Neural crest cell (in vitro differentiated cells): ENCODE measurements at places on chromosomes 11 and 22.

- no peak for DNase-seq
Measured at GRCh38 chr11:132962041-132962440, 570.3 kb downstream of the OPCML start.

DNA sequence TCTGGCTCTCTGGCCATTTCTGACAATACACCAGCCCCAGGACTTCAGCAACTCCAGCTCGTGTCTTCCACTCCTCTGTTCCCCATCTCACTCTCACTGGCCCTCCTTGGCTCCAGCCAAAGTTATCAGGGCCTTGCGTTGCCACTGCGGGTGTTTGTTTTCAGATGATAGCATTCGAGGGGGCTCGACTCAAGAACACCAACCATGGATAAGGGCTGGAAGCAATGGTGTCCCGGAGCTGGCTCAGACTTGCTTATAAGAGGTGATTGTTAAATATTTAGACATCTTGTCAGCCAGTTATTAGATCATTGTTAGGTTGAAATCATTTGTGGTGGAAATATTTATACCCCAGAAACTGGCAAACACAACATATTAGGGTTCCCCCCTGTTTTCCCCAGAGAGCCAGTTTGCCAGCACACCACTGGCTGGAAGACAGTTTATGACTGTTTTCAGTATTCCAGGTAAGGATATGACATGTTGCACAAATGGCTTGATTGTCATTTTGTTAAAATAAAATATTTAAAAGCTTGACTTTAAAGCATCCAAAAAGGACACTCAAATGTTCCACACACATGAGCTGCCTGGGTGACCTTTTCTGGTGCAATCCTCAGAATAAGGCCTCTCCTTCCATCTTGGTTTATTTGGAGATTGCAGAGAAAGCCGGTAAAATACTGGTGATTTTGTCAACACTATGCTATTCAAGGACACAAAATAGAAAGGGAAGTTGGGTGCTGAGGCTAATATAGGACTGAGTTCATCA lies 98.3 kb downstream of the FBXO7 start:
- no peak for DNase-seq

DNA sequence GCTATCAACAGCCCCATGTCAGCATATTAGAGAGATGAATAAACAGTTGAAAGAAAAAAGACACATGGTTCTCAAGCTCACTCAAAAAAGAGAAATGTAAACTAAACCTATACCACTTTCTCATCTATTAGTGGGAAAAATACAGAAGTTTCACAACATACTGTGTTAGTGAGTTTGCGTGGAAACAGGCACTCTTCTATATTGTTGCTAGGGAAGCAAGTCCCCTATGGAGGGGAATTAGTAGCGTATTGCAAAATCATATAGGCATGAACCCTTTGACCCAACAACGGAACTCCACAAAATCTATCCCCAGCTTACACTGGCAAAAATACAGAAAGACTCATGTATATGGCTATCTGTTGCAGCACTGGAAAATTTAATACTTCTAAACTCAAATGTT lies 14.2 kb upstream of the RFPL2 start:
- no peak for DNase-seq

DNA sequence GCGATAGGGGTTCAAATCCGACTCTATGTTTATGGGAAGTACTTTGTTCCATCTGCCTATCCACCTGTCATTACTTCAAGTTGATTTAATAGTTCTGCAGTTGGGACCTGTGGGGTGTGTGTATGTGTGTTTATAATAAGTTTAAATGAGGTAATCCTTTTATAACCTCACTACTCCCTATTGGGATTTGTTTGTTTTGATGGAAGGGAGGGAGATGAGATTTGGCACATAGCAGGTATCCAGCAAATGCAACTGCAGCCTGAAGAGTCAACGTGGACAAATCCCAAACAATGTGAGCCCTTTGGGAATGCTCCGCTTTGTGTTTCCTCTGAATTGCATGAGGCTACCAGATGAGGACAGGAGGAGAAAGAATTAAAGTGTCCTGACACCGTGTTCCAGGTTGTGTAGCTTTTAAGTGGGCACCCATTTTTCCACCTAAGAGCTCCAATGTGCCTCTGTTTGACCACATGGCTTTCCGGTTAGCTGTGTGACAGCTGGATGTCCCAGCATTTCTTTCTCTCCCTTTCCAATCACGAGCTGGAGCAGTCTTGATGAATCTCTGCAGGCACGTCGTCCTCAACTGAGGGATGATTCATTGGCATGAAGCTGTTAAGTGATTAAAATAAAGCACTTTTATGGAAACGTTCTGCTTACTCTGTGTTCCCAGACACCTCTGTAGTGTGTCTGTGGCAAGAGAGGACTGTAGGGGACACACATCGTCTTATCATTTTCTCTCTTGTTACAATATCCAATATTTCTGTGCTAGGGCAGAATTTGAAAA lies 610.7 kb downstream of the NTM start:
- DNase-seq = no peak

- no peak for DNase-seq
Measured at GRCh38 chr11:121113611-121114010, 12.6 kb downstream of the TECTA start.

DNA sequence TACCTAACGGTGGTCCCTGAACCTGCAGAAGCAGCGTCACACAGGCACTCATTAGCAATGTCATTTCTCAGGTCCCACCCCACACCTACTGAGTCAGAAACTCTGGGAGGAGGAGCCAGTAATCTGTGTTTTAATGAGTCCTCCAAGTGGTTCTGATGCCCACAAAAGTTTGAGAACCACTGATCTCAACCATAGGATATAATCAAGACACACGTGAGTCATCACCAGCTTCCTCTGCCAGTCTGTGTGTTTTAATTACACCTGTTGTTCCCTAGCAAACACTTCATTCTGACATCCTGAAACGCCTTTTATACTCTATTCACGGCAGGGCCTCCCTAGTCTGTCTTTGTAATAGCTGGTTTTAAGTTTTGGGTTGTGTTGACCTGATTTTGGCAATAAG lies 5.8 kb downstream of the TECTA start:
- DNase-seq = no peak

DNA sequence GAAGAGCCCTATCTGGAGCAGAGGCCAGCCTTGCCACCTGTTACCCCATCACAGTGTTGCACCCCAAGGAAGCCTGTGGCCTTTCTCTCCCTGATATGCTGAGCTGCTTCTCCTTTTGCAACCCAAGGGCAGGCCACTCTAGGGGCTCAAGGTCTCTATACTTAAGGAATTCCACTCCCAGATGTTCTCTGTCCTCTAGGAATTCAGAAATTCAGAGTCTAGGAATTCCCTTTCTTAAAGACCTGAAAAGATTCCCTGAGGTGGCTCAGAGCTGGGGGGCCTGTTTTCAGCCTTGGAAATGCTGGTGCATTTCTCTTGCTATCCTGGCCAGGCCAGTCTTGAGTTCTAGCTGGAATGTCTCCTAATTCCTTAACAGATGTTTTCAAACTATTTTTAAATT lies 68.0 kb upstream of the OLFML1 start:
- no peak for DNase-seq

DNA sequence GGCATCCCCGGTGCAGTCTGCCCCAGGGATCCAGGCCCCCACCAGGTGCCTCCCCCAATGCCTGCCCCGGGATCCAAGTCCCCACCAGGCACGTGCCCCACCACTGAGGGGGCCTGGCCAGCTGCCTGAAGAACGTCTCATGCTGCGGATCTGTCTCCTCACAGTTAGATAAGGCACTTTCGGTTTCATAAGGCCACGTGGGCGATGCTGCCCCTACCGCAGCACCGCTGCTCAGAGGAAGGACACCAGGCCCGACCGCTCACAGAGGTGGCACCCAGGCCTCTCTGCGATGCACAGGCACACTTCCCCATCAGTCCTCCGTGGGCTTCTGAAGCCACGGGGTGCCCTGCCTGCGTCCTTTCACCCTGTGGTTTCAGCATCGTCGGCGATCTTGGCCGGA lies 68.1 kb upstream of the BID start:
- DNase-seq = no peak

DNA sequence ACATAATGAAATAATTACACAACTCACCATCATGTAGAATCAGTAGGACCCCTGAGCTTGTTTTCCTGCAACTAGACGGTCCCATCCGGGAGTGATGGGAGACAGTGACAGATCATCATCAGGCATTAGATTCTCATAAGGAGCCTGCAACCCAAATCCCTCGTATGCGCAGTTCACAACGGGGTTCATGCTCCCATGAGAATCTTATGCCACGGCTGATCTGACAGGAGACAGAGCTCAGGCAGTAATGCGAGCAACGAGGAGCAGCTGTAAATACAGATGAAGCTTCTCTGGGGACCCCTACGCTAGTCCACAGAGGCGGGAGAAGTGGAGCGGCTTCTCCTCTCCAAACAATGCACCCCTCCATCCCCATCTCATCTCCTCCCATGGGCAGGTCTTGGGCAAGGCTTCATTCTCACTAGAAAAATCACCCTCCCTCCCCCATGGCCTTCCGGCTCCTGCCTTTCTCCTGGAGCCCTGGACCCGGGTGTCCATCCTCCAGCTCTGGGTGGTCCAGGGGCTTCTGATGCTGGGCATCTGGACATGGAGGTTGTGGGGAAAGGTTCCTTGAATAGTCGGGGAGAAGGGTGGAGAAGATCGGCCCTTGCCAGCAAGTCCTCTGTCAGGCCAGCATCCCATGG lies 16.2 kb upstream of the RAC2 start:
- no peak for DNase-seq

- no peak for DNase-seq
Measured at GRCh38 chr11:44376423-44376822, 66.5 kb upstream of the ALX4 start.

GRCh38 chr11:63680834-63681320 lies 423 bp upstream of the RTN3 start:
- DNase-seq = peak; percentile 2

DNA sequence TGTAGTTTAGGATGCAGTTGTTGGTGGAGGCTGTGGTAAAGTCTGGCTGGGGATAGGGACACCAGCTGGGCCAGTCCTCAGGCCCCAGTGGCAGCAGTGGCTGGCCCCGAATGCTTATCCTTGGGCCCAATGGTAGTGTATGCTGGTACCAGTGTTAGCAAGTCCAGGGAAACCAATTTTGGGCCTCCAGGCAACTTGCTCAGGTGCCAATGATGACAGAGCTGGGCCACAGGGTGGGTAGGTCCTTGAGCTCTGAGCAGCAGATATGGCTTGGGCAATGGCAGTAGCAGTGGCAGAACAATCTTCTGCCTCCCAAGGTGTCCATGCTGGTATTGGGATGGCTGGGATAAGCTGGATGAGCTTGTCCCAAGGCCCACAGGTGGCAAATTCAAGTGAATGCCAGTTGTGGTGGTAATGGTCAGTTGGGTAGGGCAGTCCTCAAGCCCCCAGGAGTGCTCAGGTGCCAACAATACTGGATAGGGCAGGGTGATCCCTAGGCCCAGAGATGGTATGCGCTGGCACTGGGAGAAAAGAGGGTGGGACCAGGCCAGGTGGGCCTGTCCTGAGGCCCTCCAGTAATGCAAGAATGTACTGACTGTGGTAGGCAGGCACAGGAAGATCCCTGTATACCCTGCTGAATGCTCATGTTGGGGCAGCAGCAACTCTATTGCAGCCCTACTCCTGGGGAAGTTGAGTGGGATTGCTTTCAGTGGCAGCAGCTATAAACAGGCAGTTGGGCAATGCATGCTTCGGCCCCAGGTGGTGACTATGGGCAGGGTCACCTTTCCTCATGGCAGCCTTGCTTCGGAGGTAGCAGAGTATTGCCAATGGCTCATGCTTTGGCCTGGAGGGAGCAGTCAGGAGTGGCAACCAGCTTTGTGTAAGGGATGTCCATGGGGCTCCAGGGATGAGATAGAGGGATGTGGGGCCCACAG lies 54.7 kb downstream of the KCNQ1OT1 start:
- no peak for DNase-seq

- no peak for DNase-seq
Measured at GRCh38 chr11:81658722-81659121, 1074.9 kb downstream of the FAM181B start.
